Stimulated activated CD4-positive, alpha-beta T cell treated with anti-CD3 and anti-CD28 coated beads, Interleukin-2, amount 100 ng/mL, for 48 hours (primary cell): ENCODE measurements at places on chromosomes 6 and 20.
A peak's percentile ranks its signal among the peaks of the same experiment; 100 is the strongest.

- no peak for DNase-seq
Observed at GRCh38 chr6:125102411-125102810, 51.2 kb upstream of the TPD52L1 start.

- no peak for DNase-seq
Observed at GRCh38 chr20:62924442-62925075, 1.7 kb downstream of the DIDO1 start.

- DNase-seq: no peak
Observed at GRCh38 chr6:46688117-46688965, 656 bp downstream of the TDRD6 start.

- no peak for DNase-seq
Observed at GRCh38 chr6:149728499-149729234, 10.8 kb upstream of the LATS1 start.

DNA sequence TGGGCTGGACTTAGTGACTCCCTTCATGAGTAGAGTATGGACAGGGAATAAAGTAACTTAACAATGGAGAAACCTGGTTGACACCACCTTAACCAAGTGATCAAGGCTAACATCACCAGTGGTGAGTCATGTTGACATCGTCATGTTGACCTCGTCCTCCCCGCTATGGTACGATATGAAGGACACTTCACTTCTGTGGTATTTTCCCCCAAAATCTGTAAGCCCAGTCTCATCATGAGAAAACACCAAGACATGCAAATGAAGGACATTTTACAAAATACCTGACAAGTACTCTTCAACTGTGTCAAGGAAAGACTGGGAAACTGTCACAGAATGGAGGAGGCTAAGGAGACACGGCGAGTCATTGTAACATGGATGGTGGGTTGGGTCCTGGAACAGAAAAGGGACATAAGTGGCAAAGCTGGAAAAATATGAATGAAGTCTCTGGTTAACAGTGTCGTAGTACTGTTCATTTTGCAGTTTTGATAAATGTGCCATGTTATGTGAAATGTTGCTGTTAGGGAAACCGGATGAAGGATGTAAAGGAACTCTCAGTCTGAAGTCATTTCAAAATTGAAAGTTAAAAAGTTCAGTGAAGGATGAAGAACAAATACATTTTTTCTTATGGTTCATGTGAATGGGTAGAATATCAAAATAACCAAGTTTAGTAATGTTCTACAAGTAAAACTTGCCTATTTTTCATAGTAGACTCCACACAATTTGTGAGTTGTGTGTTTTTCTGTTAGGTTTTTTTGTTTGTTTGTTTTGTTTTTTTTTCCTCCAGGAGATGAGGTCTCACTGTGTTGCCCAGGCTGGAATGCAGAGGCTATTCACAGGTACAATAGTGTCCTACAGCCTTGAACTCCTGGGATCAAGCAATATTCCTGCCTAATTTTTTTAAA lies 247.5 kb downstream of the TMEM242 start:
- DNase-seq: no peak

DNA sequence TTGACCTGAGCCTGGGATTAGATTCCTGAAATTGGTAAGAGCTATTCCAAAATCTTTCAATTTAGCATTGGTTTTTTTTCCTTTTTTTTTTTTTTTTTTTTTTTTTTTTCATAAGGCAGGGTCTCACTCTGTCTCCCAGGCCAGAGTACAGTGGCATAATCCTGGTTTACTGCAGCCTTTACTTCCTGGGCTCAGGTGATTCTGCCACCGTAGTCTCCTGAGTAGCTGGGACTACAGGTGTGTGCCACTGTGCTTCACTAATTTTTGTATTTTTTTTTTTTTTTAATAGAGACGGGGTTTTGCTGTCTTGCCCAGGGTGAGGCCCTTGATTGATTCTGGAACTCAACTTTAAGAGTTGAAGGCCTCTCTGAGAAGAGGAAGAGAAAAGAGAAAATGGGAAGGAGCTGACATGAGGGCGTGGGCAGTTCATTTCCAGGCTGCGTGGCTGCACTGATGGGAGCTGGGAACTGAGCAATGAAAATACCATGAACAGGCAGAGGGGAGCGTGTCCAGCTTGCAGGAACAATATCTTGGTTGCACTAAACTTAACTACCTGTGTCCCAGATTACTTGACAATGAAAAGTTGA lies 24.6 kb downstream of the KDM1B start:
- DNase-seq: no peak

DNA sequence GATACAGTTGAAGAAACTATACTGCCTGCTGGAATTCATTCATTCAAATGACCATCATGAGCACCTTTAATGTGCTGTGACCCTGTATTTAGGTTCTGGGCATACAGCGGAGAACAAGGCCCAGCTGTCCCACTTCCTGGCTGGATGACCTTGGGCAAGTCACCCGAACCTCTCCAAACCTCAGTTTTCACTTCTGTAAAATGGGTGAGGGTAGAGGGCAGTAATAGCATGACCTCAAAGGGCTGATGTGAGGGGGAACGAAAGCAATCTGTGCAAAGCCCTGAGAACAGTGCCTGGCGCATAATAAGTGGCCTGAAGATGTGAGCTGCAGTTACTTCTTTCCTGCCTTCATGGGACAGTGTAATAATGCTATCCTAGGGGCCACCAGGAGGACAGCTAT lies 20.5 kb upstream of the AAR2 start:
- DNase-seq: no peak

GRCh38 chr6:130507666-130508028 lies 141.8 kb downstream of the TMEM200A start:
- DNase-seq: no peak

DNA sequence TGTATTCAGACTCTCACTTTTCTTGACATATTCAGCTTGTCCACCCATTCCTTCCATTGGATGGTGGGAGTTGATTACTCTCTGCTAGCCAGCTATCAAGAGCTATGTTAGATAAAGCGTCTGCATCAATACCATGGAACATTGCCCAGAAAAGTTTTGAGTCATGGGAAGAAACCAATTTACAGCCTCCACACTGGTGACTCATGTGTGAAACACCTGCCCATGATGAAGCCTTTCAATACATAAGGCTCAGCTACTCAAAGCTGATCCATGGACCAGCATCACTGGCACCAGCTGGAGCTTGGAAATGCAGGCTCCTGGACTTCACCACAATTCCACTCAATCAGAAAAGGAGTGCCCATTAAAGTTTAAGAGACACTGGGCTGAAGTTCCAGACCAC lies 16.1 kb downstream of the PLA2G7 start:
- no peak for DNase-seq

DNA sequence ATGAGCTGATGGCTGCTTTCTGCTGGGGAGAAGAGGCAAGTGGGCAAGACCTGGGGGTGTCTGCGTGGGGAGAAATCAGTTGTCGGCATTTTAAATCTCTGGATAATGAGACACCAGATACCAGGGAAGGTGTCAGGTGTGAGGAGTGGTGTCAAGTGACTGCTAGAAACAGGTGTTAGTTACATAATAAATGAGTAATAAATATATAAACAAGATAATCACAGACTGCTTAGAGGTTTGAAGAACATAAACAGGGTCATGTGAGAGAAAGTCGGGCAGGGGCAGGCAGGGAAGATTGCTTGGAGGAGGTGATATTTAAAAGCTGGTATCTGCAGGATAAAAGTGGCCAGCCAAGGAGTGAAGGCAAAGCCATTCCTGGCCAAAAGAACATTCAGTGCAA lies 87.2 kb upstream of the RIN2 start:
- DNase-seq: no peak

- no peak for DNase-seq
Observed at GRCh38 chr20:53296025-53296424, 297.6 kb downstream of the ZNF217 start.

- no peak for DNase-seq
Observed at GRCh38 chr6:135440087-135440792, 57.3 kb downstream of the AHI1 start.

- DNase-seq: no peak
Observed at GRCh38 chr20:57481281-57481711, 43.6 kb downstream of the CTCFL start.

GRCh38 chr6:21294144-21294543 lies 299.4 kb upstream of the SOX4 start:
- no peak for DNase-seq

GRCh38 chr20:50408526-50409364 lies 101.4 kb upstream of the PTPN1 start:
- no peak for DNase-seq

- DNase-seq: no peak
Observed at GRCh38 chr20:11454966-11455799, 462.5 kb upstream of the BTBD3 start.

DNA sequence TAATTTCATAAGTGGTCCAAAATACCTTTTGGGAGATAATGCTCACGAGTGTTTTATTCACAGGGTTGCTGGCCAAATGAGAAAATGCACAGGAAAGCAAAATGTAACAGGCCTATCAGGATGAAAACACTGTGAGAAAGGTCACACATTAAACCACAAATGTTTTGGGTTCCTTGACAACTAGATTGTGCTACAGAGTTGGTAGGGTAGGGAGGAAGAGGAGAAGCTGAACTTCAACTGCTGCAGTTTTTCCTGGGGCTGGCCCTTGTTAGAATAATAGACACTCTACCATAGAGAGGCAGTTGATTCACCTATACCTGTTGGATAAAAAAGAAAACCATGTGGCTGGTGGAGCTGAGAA lies 28.1 kb upstream of the PAQR8 start:
- no peak for DNase-seq

DNA sequence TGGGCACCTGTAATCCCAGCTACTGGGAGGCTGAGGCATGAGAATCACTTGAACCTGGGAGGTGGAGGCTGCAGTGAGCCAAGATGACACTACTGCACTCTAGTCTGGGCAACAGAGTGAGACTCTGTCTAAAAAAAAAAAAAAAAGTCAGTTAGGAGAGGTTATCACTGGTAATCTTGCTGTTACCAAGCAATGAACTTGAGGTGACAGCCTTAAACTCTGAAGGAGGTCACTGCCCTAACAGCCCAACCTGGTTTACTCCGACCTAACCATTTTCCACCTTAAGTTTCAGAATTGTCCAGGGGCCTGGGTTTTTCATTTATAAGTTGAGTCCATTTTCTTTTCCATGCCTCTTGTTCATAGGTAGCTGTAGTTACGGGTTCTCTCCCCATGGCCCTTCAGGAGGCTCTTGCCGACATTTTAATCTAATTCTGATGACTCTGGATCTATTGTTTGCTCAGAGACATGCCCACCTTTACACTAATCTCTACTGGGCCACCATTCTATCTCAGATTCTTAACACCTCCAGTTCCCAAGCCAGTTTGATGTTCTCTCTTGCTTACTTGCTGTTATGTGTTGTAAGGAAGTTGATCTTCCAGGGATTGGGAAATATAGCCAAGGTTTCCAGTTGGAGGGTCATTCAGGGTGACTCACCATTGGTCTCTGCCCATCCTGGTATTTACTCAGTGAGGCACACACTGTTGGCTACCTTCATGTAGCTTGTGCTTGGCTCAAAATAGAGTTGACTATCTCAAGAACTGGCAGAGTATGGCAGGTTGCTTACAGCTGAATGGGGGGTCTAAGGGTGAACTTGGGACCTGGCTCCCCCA lies 29.1 kb downstream of the SHLD1 start:
- no peak for DNase-seq

GRCh38 chr6:148750838-148751792 lies 4.3 kb downstream of the UST start:
- no peak for DNase-seq

GRCh38 chr6:70424291-70424690 lies 11.0 kb downstream of the FAM135A start:
- no peak for DNase-seq

DNA sequence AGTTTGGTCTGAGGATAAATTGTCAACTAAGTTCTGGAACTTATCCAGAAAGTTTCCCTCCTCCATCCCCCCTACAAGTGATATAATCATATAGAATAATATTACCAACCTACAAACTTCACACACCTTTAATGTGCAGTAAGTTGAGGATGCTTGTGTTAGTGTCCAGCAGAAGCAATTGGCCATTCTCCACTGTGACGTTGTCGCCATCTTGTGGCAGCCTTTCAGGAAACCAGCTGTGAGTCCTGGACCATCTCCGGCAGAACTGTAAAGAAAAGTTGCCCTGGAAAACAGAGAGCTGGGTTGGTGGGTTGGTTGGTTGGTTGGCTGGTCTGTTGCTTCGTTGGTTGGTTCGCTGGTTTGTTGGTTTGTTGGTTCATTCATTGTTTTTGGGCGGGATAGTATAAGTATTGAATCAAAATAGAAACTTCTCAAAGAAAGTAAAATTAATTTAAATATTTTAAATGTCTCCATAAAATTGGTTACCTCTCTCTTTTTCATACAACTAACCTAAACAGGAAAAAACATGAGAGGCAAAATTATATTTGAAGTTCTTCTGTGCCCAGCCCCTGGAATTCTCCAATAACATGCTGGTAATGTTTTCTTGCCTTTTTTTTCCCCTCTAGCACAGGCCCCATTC lies 127.5 kb downstream of the PKHD1 start:
- DNase-seq: peak; percentile 44

- no peak for DNase-seq
Observed at GRCh38 chr20:63315731-63316491, 22.9 kb downstream of the COL20A1 start.

GRCh38 chr6:35166520-35166919 lies 25.4 kb upstream of the TCP11 start:
- DNase-seq: no peak

- no peak for DNase-seq
Observed at GRCh38 chr6:15754035-15754705, 91.3 kb upstream of the DTNBP1 start.

DNA sequence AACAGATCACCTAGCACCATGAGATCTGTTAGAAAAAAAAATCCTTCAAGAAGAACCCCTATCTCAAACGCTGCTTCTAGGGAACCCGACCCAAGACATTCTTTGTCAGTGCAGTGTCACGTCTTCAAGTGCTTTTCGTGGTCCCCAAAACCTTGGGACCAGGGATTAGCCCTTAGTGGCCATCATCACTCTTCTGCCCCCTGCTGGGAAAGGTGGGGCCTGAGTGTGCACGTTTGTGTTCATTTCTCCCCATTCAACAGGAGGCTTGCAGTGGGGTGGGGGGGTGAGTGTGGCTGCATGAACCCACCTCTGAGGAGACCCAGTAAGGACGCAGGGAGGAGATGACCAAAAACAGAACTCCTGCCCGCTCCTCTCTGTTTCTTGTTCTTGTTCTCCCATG lies 218.2 kb upstream of the RNF24 start:
- no peak for DNase-seq

DNA sequence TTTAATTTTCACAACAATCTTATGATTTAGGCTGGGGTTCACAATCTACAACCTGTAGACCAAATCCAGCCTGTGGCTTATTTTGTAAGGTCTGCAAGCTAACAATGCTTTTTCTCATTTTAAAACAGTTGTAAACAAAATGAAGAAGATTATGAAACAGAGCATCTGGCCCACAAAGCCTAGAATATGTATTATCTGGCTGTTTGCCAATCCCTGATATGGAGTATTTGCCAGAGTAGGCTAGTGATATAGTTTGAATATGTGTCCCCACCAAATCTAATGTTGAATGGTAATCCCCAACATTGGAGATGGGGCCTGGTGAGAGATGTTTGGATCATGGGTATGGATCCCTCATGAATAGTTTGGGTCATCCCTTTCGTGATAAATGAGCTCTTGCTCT lies 201.8 kb downstream of the DHX35 start:
- DNase-seq: no peak

DNA sequence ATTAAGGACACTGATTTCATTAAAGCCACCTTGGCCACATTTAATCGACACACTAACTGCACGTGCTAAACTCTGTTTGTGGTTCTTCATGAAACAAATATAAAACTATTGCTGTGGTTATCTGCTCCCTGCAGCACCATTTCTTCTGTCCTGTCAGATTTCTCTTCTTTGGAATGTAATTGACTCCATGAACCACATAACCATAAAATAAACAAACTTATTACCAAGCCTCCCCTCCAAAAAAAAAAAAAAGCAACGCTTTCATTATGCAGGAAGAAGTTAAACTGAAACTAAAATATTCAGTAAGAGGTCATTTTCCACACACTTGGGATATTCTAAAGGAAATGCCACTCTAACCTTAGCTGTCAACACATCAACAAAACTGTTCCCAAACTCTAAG lies 319.1 kb upstream of the NT5E start:
- DNase-seq: no peak
